Left renal pelvis (tissue), 4 donors: ENCODE measurements at places on chromosomes 1 and 21.

- no peak for DNase-seq
Observed at GRCh38 chr1:246169019-246169418, 338.1 kb downstream of the SMYD3 start.

- DNase-seq: no peak
Observed at GRCh38 chr1:20107796-20108195, 11.5 kb downstream of the PLA2G2D start.

DNA sequence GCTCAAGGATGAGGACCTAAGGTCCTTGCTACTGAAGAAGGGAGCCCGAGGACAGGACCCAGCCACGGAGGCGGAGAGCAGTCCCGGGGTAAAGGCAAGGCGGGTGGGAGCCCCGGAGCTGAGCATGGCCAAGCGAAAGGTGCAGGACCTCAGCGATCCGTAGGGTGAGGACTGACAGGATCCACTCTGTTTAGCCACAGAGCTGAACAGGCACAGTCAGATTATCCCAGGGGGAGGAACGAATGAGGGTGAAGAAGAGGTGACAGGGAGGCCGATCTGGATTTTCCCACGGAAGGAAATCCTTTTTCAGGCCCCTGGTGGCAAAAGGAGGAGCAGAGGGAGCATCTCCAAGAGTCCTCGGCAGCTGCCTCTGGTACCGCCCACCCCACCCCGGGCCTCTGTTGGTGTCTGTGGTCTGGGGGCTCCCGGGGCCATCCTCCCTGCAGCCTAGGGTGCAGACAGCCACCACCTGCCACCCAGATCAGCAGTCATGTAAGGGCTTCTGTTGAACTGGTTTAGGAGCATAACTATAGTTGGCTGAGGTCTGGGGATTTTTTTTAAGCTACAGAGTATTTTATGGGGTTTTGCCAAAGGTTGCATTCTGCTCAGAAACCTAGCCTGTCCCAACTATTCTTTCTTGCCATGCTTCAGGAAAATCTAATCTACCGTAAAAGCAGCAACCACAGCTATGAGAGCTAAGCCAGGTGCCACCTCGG, 32.3 kb upstream of the LBR start:
- no peak for DNase-seq

DNA sequence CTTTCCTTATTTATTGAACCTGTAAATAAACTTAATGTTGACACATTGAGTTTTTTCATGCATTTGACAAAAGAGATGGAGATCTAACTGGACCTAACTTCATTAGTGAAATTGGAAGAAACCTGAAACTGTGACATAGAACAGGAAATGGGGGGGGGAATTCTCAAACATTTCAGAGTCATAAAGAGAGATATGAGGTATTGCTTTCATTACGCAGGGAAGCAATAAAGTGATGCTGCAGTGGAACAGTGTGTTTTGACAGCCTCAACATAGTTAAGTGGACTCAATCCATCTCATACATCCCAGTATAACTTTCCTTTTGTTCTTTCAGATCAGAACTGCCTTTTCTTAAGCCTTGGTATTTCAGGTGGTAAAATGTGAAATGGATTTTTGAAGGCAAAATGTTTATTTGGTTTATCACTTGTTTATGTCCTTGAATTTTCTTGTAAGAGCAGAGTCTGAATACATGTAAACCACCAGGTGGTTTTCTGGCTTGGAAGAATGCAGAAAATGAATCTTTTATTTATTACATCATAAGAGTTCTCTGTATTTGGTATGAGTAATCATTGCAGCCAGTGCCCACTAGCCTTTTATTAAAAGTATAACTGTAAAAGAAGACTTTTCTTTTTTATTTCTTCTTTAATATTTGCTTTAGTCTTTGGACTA, 132.5 kb downstream of the ZNF326 start:
- no peak for DNase-seq
